ENCODE measurements at places on chromosomes 4 and X. TPM values are rescaled to one million over a fixed set of nuclear protein-coding genes. Genes with fewer than 3 reads are reported as not detected.

The RBMX gene
- total RNA-seq, result 295 TPM

The SPATA4 gene
- not detected for total RNA-seq

The MAGEA4 gene
- not detected for total RNA-seq

The PABPC4L gene
- total RNA-seq, result 0.53 TPM

The ITM2A gene
- not detected for total RNA-seq

The GUCY1A1 gene
- total RNA-seq, result 0.35 TPM

The SSX4 gene
- total RNA-seq, result not detected
